ENCODE measurements at places on chromosomes 1 and 21.

DNA sequence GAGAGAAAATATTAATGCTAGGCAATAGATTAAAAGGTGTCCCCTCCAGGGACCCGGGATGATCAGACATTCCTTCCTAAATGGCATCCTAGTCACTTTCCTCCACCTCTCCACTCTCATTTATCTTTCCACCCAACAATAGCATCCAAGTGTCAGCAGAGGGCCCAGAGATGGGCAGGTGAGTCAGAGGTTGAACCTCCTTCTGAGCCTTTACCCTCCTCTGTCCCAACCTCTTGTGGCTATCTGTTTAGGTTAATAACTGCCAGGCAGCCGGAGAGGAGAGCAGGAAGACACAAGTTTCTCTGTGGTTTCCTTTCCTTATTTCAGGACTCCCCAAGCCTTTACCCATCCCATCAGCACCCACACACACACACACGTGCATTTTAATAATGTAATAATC is 4.1 kb downstream of the GJA5 start:
- DNase-seq, result no peak

- DNase-seq, result no peak
These were observed 38.9 kb downstream of the ATP1A1 start for GRCh38 chr1:116411784-116412479.

GRCh38 chr1:26469558-26469957 is 2.7 kb upstream of the HMGN2 start:
- DNase-seq, result no peak

- DNase-seq, result no peak
These were observed 630 bp downstream of the ACP6 start for GRCh38 chr1:147669469-147670318.

DNA sequence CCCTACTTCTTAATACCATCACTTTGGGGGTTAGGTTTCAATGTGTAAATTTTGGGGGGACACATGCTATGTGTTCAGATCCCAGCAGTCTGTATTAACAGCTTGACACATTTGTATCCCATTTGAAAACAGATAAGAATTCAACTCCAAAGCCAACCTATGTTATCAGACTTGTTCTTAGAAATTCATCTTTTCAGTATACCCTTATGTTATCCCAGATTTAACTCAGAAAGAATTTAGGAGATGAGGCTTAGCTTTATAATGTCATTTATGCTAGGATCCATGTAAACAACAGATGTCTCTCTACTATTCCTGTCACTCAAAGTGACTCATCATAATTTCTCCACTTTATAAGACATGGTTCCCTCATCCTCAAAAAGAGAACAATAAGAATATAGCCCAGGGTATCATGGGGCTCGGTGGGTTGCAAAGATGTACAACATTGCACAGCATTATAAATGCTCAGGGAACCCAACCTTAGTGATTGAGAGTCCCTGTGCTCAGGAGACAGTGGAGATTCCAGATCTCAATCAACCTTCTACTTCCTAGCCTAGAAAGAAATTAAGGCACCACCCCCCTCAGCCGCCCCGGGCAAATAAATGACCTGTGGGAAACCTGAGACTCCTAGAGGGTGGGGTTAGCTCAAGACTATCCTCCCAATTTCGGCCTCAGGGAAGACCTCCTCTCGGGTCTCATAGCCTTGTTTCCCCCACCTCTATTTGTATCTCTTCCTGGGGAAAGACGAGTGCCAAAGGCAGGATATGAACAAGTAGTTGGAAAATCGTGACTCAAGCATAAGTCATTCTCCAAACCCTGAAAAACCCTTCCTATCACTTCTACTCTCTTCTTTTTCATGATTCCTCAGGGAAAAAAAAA is 265.1 kb upstream of the CAMK1G start:
- DNase-seq, result no peak

DNA sequence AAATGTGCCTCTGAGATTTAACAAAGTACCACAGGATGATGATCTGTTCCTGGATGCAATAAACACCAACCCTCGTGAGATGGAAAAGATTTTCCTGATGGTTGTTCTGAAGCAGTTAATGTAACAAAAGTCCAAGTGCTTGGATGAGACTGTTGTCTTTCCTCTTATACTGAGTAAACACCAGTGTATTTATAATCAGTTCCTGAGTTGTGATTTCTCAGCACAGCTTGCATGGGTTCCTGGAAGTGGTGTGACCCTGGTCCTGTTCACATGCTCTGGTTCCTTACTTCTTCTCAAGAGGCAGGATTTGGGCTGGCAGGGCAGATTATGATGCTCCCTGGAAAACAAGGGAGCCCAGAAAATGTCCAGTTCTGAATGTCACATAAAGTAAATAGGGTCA is 208.2 kb upstream of the USP24 start:
- no peak for DNase-seq

GRCh38 chr1:211609120-211610024 is 30.4 kb upstream of the SLC30A1 start:
- no peak for DNase-seq

DNA sequence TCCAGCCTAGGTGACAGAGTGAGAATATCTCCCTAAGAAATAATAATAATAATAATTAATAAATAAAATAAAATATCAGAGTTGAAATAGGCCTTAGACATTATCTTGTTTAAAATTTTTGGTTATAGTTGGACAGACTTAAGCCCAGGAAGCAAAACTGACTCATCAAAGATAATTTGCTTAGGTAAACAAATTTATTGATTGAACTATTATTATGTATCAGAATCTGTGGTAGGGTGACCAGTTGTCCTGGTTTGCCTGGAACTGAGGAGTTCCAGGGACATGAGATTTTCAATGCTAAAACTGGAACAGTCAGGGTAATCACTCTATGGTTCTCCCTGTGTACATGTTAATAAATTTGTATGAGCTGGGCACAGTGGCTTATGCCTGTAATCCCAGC is 47.8 kb upstream of the RNF11 start:
- DNase-seq, result no peak

DNA sequence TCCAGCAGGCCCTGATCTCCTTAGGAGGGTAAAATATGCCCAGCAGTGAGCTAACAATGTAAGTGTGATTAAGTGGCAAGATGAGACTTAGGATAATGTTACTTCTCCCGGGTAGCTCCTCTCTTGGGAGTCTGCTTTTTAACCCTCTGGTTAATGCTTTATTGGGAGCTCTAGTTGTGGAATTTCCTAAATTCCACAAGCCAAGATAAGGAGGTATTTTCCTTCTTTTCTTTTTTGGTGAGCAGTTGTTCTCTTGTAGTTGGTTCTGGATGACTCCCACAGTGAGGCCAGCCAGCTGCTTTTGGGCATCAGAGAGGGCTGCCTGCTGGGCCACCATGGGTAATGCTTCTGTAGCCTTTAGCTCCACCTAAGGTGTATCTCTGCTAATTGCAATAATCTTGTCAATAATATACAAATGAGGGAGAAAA is 19.3 kb downstream of the C1orf52 start:
- DNase-seq, result no peak

DNA sequence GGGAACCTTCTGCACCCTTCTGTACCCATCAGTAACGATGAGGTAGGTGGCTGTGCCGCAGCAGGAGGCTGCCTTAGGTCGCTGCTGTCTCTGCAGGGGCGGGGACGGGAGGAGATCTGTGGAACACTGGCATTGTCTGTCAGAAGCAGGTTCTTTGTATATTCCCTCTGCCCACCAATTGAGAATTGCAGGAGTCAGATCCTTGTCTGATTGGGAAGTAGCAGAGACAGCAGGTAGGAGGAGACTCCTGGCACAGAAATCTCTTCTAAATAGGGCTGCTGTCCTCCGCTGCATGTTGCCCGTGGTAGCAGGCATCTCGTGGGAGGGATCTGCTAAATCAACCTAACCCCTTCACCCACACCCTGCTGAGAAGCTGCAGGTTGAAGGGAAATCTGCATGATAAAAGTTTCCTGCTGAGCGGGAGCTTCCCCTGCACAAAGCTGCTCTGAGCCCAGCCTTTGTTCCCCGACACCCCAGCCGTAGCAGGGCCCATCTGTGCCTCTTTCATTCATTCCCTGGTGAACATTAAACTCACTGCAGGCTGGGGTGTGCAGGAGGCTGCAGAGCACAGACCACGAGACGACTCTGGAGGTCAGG is 15.9 kb downstream of the SARS1 start:
- DNase-seq, result no peak

- no peak for DNase-seq
These were observed 90.4 kb upstream of the FMN2 start for GRCh38 chr1:240001177-240001740.

DNA sequence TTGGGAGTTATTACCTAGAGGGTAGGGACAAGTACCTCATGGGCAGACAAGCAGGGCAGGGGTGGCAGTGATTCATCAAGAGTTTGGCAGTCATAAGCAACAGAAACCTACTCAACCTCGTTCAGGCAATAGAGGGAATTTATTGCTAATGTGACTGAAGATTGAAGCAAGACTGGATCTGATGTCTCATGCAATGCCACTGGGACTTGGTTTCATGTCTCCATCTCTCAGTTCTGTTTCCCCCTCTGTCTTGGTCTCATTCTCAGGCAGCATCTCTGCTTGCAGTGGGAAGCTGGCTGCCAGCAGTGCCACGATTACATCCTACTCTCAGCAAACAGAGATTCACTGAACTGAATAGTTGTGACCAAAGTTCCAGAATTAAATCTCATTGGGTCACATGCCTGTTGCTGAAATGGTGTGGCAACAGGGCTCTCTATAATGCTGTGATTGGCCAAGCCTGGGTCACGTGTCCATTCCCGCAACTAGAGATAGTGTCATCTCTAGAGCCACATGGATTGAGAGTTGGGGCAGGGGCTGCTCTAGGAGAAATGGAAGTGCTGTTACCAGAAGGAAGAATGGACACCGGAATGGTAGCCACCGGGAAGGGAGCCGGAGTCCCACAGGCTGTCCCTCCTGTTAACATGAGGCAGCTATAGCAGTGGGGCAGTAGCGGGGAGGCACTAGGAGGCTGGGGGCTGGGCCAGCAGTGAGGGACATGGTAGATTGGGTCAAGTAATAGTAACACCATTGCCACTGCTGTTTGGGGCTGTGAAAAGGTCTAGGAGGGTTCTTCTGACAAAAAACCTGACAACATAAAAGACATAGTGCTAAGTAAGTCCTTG is 3.9 kb upstream of the CDC42 start:
- no peak for DNase-seq

GRCh38 chr1:98382986-98383740 is 278.4 kb upstream of the SNX7 start:
- DNase-seq, result no peak

GRCh38 chr1:23531562-23532094 is 595 bp upstream of the E2F2 start:
- DNase-seq, result no peak

DNA sequence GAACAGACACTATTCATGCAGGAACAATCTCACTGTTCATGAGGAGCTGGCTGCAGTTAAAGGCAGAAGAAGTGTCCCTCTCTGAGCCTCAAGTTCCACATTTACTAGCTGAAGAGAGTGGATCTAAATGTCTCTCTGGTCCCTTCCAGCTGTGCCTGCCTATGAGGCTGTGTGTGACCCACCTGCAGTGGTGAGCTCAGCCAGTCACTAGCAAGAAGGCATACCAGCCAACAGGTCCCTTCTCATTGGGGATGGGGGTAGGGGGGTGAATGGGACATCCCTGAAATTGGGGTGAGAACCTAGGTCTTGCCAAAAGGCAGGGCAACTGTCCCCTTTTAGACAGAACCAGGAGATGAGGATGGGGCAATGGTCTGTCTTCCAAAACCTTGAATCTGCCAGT is 13.6 kb downstream of the RD3 start:
- no peak for DNase-seq

DNA sequence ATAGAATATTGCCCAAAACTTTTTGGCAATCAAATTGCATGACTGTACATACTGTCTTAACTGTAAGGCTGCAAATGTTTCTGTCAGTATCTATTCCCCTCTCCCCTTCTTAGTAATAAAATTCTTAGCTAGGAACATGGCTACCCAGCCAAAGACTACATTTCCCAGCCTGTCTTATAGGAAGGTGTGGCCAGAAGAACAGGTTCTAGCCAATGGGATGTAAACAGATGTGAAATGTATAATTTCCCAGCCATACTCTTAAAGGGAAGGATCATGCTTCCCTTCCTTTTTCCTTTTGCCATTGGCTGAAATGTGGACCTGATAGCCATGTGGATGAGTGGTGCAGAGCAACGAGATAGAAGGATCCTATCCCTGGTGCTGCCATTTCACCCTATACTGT is 7.0 kb upstream of the HIVEP3 start:
- no peak for DNase-seq

DNA sequence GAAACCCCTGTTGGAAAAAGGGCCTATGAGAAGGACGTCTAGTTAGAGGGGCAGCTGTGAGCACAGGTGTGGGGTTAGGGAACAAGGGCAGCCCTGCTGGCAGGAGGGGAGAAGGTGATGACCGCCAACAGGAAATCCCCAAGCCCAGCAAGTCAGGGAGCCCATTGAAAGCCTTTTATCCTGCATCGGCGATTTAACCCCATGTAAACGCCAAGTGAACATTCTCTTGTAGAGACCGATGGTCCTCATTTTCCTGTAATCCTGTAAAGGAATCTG is 1.1 kb upstream of the BSND start:
- no peak for DNase-seq

DNA sequence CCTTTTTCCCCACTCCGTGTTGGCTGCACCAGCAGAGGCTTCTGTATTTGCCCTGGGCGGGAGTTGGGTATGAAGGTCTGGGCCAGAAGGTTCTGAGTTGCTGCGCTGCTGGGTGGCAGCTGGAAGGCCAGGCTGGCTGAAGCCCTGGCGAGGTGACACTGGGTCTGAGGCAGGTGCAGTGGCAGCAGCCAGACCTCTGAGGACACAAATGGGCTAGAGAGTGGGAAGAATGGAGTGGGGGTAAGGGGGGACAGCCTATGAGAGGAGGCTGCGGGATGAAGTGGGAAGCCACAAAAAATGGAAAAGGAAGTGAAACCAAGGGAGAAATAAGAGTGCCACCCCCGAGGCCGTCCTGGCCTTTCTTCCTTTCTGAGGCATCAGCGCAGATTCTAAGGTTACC is 53.2 kb downstream of the STX6 start:
- no peak for DNase-seq

- DNase-seq, result no peak
These were observed 41.1 kb downstream of the C1orf198 start for GRCh38 chr1:230827081-230827681.

GRCh38 chr1:24266998-24267397 is 52.2 kb upstream of the GRHL3 start:
- DNase-seq, result no peak

DNA sequence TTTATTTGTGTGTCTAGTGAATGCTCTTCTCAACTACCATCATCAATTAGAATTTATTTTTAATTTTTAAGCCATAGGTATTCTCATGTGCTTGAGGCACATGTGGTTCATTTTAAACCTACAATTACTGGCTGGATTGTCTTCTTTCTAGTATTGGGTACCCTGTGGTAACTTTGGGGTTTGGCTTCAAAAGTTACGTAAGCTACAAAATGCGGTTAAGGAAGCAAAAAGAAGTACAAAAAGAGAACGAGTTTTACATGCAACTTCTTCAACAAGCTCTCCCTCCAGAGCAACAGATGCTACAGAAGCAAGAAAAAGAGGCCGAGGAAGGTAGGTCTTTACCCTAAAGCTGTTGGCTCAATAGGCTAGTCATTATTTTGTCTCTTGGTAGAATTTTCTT is 25.8 kb downstream of the MACO1 start:
- DNase-seq, result no peak

GRCh38 chr1:157624471-157624870 is 26.6 kb upstream of the FCRL4 start:
- DNase-seq, result no peak

GRCh38 chr1:155329980-155330598 is 9.4 kb downstream of the RUSC1 start:
- DNase-seq, result no peak

GRCh38 chr1:177665935-177666334 is 303.9 kb downstream of the SEC16B start:
- DNase-seq, result no peak
